ENCODE measurements at places on chromosomes 1 and 21.

GRCh38 chr1:171226747-171227370 is 21.4 kb upstream of the FMO1 start:
- DNase-seq, result no peak

DNA sequence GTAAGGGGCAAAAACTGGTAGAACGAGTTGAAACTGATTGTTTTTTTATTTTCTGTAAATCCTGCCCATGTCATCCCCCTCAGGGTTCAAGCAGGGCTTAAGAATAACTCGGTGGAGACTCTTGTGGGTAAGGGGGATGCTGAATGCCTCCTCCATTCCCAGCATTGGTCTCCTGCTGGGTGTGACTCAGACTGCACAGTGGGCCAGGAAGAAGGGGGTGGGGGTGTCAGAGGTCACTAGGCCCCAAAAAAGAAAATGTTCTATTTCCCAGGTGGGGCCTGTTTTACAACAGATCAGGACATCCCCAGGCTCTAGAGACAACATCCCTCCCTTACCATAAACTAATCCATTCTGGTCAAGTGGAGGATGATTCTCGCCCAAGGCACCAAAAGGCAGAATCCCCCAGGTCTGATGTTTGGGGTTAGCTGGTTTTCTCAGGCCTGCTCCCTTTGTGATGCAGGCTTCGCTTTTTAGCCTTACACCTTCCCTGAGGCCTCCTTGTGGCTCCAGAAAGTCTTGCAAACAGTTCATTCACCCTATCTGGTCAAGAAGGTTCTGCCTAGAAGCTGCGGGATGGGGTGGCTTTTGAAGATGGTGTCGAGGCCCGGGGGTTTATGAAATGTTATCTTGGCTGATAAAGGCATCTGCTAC is 10.7 kb upstream of the GRHL3 start:
- no peak for DNase-seq

- no peak for DNase-seq
Observed at GRCh38 chr1:20980051-20980450, 192.9 kb upstream of the HP1BP3 start.

DNA sequence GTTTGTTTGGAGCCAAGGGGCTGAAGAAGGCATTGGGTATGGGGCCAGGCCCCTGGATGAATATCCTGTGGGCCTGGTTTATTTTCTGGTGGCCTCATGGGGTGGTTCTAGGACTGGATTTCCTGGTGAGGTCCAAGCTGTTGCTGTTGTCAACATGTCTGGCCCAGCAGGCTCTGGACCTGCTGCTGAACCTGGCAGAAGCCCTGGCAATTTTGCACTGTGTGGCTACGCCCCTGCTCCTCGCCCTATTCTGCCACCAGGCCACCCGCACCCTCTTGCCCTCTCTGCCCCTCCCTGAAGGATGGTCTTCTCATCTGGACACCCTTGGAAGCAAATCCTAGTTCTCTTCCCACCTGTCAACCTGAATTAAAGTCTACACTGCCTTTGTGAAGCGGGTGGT is 1.4 kb downstream of the ACKR1 start:
- no peak for DNase-seq

- DNase-seq, result no peak
Observed at GRCh38 chr21:35850542-35851103, 209.7 kb downstream of the SETD4 start.
